ENCODE measurements at places on chromosomes 16 and 17. TPM values are rescaled to one million over a fixed set of nuclear protein-coding genes. Genes with fewer than 3 reads are reported as not detected.

Gene SLC2A4
- polyA plus RNA-seq = 6.9 TPM

- DNase-seq = no peak
These were observed 29.2 kb downstream of the DCAKD start for GRCh38 chr17:45022288-45022648.

GRCh38 chr17:5068236-5068635 lies 10.0 kb upstream of the ZFP3 start:
- no peak for DNase-seq

Gene RNF222
- not detected for polyA plus RNA-seq

Gene IRX6
- polyA plus RNA-seq = 0.10 TPM

- no peak for DNase-seq
These were observed 698.2 kb downstream of the MAF start for GRCh38 chr16:78902321-78902720.

GRCh38 chr17:15651583-15652110 lies 32.1 kb upstream of the FBXW10B start:
- peak; percentile 67 for DNase-seq

Gene CPNE7
- 10.0 TPM for polyA plus RNA-seq

DNA sequence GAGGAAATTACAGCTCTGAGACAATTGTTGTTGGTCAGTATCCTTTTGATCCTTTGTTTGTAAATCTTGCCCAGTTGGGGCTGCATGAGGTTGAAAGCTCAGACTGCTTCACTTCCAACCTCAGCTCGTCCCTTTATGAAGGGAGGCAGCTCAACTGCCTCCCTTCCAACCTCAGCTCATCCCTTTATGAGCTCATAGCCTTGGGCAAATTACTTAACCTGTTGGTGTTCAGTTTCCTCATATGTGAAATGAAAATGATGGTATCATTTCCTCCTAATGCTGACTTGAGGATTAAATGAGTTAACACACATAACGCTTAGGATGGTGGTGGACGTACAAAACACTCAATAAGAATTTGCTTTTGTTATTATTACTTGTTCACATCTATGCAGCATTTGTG lies 265.1 kb downstream of the CDH13 start:
- no peak for DNase-seq

Gene HS3ST4
- 0.44 TPM for polyA plus RNA-seq

Gene GRAP
- polyA plus RNA-seq = not detected

Gene CLEC19A
- polyA plus RNA-seq = 0.26 TPM

DNA sequence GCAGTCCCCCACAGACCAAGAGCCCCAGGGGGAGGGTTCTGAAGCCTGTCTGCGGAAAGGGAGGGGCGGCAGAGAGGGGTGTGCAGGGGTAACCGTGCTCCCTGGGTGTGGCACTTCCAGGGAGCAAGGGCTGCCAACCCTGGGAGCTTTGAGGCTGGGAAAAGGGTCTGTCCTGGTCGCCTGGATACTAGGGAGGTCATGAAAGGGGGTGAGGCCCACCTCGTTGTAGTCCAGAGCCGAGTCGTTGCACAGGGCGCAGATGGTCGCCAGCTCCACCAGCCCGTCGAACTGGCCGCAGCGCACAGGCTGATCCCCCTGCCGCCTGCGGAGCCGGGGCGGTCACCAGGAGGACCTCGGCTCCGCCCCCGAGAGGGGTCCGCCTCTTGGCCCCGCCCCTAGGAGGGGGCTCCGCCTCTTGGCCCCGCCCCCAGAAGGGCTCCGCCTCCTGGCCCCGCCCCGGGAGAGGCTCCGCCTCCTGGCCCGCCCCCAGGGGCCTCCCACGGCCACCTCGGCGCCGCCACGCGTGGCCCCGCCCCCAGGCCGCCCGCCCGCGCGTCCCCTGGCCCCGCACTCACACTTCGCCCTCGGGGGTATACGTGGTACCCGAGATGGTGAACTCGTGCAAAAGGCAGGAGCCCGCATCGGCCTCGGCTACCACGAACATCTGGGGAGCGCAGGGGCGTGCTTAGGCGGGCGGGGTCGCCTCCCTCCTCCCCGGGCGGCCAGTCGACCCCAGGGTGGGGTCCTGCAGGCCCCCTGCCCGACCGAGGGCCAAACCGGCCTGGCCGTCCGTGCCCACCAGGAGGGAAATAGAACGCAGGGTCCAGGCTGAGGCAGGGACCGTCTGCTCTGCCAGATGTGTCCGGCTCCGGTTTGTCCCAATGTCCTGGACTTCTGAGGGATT lies 19.5 kb downstream of the ATP2A3 start:
- DNase-seq = peak; percentile 93

Gene MTSS2
- 1.9 TPM for polyA plus RNA-seq

Gene ADAMTS18
- polyA plus RNA-seq = 0.10 TPM

DNA sequence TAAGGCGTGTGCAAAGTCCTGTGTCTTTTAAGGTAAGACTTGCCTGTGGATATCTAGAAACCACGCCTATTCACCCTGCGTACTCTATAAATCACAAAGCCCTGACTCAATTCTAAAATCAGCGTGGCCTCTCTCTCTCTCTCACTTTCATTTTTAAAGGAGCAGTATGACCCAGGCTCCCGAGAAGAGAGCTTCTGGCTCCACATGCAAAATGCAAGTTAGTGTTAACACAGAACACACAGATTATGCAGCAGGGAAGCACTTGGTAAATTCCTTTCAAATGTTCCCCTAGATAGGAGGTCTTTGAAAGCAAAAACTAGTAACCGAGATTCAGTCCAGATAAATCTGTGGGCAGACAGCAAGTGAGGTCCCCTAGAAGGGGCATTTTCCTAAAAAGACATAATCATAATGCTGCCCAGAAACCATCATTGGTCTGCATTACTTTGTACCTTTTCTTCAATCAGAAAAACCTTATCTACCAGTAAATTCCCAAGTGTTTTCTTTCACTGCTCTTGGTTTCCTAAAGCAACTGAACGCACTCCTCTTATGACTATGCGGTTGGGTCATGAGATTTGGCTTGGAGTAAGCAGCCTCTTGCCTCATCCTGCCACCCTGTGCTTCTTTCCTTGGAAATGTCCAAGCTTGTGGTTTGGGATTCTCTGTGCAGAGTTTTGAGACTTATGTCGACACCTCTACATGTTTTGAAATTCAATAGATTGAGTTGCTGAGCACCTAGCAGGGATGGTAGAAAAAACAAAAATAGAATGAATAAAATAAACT lies 31.7 kb upstream of the KCNJ2 start:
- DNase-seq = peak; percentile 3

Gene DPEP3
- polyA plus RNA-seq = 11.1 TPM

Gene PLA2G10
- polyA plus RNA-seq = 1.2 TPM

Gene RETREG3
- polyA plus RNA-seq = 10.5 TPM

DNA sequence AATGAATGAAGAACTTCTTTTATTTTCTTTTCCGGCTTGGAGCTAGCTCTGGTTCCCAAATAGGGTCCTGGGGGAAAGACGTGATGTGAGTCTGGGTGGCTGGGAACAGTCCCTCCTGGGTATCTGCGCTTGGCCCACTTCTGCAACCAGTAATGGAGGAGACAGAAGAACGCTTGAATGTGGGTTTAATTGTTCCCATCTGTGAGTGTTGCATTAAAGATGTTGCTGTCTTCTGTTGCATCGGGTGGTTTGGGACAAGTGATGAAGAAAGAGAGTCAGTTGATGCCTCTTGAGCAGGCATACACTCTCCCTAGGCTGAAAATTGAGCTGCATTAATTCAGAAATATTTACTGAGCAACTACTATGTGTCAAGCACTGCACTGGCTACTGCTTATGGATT lies 511.1 kb downstream of the CDH13 start:
- no peak for DNase-seq

GRCh38 chr16:72853575-72854266 lies 194.2 kb downstream of the ZFHX3 start:
- no peak for DNase-seq

DNA sequence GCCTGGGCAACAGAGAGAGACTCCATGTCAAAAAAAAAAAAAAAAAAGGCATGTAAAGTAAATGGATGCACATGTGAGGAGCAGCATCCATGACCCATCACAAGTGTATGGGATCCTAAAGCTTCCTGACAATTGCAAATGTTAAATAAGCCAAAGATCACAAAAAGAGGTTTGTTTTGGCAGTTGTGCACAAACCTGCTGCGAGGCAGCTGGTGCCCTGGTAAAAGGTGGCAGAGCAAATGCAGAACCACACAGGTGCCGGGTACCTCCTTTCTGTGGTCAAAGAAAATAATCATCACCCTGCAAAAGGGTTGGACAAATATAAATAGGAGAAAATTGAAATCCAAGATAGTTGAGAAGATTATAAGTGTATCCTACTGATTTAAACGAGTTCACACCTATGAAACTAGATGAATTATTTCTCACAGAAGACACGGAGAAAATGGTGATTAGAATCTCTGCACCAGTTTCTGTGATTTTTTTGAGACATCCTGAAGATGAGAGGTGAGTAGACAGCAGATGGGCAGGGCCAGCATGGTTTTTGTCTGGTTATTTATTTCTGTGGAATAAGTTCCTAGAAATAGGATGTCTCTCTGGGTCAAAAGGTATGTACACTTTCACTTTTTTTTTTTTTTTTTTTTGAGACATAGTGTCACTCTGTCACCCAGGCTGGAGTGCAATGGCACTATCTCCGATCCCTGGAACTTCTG lies 291.3 kb downstream of the CDH13 start:
- no peak for DNase-seq

- DNase-seq = peak; percentile 74
These were observed at the start of gene DOC2B for GRCh38 chr17:181245-182049. Gene DOC2B, minus strand, starts transcription at chr17:181650. Its CDS starts 171 bp downstream, at chr17:181479.

DNA sequence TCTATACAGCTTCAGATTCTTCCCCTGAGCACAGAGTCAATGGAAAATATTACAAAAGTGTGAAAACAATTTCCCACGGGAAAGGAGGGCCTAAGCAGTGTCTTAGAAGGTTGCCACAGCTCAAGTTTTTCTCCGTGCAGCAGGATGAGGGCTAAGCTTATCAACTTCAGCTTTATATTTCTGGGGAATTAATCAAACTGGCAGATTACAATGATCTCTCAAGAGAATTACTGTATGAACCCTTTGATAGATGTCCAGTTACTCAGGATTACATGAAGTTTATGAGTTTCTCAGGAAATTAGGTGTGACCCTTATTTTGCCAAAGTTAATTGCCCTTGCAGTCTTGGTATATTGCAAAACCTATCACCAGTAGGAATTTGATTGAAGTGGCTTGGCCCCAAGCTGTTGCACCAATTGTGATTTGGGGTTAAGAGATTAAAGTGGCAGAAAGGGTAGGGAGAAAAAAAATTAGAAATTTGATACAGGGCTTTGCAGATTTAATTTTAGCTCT lies 298.4 kb downstream of the MAP2K6 start:
- no peak for DNase-seq

- DNase-seq = no peak
These were observed 363.5 kb downstream of the CPPED1 start for GRCh38 chr16:12440228-12440530.

- DNase-seq = no peak
These were observed 237.6 kb downstream of the TANC2 start for GRCh38 chr17:63203652-63204051.

Gene KRT39
- polyA plus RNA-seq = not detected

Gene PRSS36
- 0.91 TPM for polyA plus RNA-seq

DNA sequence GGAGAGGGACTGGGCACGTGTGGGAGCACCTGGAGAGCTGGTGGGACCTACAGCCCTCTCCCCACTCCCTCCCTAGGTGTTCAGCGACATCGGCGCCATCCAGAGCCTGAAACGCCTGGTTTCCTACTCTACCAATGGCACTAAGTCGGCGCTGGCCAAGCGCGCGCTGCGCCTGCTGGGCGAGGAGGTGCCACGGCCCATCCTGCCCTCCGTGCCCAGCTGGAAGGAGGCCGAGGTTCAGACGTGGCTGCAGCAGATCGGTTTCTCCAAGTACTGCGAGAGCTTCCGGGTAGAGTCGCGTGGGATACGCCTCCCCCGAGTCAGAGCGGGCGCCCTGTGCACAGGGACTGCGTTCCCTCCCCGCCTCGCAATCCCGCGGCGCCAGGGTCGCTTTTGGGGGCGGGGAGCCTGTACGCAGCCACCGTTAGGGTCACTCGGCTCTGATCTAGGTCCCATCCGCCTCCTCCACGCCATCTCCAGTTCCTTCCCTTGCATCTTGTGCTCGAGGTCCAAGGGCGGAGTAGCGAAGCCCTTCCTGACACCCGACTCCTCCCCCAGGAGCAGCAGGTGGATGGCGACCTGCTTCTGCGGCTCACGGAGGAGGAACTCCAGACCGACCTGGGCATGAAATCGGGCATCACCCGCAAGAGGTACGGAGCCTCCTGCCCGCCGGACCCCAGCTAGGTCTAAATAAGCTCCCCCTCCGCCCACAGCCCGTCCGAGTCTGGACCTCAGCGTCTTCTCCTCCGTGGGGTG lies 13.0 kb downstream of the SARM1 start:
- DNase-seq = peak; percentile 66

GRCh38 chr16:28311913-28312312 lies 19.6 kb downstream of the SBK1 start:
- no peak for DNase-seq

Gene TMEM114
- 0.77 TPM for polyA plus RNA-seq

DNA sequence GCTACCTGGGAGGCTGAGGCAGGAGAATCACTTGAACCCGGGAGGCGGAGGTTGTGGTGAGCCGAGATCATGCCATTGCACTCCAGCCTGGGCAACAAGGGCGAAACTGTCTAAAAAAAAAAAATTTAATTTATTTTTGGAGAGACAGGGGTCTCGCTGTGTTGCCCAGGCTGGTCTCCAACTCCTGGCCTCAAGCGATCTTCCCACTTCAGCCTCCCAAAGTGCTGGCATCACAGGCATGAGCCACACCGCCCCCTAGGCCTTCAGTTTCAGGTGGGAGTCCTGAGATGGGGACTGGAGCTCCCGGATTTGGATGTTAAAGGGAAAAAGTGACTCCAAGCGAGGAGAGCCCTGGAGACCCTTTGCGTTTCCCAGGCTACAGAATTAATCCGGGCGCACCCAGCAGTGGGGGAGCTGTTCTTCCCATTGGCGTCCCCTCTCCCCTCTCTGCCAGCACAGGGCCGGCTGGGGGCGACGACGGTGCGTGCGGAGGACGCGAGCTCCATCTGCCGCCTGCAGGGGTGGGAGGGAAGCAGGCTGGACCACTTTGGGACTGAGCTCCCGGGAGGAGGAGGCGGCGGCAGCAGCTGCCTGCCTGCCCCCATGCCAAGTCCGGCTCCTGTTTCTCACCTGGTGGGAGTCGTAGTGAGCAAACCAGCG lies 49.3 kb upstream of the USP7 start:
- peak; percentile 92 for DNase-seq

- no peak for DNase-seq
These were observed 2.0 kb downstream of the ZDHHC1 start for GRCh38 chr16:67413978-67414911.

DNA sequence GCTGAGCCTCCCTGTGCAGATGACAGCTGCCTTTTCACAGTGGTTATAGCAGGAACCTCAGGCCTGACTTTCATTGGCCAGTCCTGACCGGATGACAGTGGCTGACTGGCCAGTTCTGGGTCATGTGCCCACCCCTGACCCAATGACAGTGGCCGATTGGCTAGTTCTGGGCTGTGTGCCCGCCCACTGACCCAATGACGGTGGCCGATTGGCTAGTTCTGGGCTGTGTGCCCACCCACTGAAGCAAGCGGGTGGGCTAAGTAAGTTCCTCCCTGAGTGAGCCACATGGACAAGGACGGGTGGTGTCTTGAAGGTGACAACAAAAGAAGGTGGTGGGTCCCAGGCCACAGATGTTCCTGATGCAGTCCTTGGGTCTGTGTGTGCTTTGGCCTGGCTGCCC lies 9.5 kb downstream of the DEF8 start:
- DNase-seq = peak; percentile 82

- DNase-seq = peak; percentile 85
These were observed 14.1 kb downstream of the TP53 start for GRCh38 chr17:7673239-7673638.

Gene MYH2
- polyA plus RNA-seq = 7.5 TPM

Data from GM23338 (cell line).